SW480 (cell line): ENCODE measurements at places on chromosomes 2 and 18.
A peak's percentile ranks its signal among the peaks of the same experiment; 100 is the strongest.

GRCh38 chr2:236434593-236434992, 135.0 kb upstream of the ACKR3 start:
- no peak for DNase-seq

- peak; percentile 60 for DNase-seq
Observed at GRCh38 chr18:23563377-23564043, 22.8 kb downstream of the NPC1 start.

- no peak for DNase-seq
Observed at GRCh38 chr2:168633200-168633599, 169.2 kb upstream of the NOSTRIN start.

- DNase-seq: no peak
Observed at GRCh38 chr2:113376253-113376912, 61.1 kb upstream of the ZNG1B start.

GRCh38 chr18:77705301-77705700, 455.7 kb downstream of the GALR1 start:
- DNase-seq: no peak

DNA sequence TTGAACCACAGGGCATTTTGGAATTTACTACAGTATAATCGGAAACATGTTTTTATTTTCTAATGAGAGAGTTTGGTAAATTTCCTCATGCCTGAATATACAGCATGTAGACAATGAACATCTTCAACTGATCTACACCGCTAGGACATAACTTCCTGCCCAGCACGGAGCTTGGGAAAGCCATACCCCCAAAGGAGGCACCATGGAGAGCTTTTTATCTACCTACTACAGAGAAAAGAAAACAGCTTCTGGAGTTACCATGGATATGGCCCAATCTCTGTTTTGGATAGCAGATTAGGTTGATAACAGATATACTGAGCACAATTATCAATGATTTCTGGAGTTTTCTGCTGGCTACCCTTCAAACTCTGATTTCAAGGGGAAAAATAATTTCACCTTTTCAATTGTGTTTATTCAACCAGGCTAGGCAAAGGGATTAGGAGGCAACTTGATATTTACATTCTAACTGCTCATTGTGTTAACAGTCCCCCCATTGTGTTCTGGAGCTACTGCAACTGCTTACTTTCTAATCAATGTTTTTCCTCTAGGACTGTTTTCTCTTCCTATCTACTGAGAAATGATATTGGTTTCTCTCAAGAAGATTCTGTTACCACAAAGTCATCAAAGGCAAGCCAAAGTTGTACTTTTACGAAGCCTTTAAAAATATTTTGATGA, 123.0 kb upstream of the ARHGAP28 start:
- no peak for DNase-seq

DNA sequence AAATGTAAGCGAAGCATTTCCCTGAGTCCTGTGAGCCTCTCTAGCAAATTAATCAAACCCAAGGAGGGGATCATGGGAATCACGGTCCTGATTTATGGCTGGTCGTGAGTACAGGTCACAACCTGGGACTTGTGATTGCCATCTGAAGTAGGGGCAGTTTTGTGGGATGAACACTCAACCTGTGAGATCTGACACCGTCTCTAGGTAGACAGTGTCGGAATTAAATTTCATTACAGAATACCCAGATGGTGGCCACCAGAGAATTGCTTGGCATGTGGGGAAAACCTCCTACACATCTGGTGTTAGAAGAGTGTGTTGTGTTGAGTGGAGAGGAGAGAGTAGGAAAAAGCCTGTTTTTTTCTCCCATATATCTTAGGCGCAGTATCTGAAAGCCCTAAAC, 12.5 kb downstream of the CAPN14 start:
- DNase-seq: no peak

GRCh38 chr2:237283131-237283928, 130.6 kb downstream of the COL6A3 start:
- DNase-seq: peak; percentile 30

DNA sequence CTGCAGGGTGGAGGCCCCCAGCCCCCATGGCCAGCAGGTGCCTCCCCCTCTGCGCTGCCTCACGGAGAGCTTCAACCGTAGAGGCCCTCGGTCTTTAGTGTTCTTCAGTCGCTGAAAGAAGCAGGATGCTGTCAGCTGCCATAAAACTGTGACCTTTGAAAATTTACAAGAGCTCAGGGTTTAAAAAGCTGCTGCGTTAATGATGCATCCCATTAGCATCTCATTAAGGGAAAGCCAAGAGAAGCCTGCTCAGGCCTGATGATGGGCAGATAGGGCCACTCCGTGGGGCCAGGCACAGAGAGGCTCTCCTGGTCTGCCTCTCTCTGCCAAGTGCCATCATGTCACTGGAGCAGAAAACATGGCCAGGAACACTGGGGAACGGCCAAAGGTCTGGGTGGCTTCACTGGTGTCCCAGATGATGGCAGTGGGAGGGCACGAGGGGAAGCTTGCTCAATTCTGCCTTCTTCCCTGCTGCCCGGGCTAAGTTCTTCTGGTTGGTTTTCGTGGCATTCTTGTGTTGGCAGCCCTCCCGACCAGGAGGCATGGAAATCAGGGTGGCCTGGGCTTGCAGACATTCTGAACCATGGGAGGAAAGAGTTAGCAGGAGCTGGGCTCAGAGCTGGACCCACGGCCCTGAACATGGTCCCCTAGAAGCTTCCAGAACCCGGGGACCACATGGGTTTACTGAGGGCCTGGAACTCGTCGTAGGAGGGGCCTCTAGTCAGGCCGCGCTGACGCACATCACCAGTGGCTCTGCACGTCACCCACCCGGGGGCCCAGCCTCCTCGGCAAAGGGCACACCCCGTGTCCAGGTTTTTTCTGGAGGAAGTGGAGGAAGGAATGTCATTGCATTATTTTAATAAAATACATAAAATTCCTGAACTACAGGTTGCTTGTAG, 250.7 kb downstream of the KLHL29 start:
- DNase-seq: no peak

DNA sequence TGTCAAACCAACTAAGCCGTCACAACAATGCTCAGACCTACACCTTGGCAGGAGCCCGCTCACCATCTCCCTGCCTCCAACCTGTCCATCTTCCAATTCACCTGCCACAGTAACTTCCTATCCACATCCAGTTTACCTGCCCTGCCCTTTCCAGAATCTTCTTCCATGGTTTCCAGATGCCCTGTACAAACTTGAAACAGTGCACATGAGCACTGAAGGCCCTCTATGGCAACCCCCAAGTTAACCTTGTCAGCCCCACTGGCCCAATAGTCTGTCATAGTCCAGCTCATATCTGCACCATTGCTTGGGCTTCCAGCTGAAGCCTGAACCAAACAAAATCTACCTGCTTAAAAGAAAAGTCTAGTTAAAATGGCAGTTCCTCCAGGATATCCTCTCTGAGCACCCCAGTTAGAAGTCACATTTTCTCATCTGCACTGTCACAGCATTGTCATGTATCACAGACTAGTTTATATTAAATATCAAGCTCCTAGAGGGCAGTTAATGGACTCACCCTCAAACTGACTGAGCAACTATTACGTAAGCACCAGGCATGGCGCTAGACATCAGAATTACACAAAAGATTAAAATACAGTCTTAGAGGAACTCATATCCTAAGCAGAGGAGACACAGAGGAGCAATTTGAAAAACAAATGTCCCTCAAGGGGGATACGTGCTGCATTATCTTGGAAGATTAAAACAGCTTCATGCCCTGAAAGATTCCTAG, 11.6 kb downstream of the NFE2L2 start:
- DNase-seq: no peak

DNA sequence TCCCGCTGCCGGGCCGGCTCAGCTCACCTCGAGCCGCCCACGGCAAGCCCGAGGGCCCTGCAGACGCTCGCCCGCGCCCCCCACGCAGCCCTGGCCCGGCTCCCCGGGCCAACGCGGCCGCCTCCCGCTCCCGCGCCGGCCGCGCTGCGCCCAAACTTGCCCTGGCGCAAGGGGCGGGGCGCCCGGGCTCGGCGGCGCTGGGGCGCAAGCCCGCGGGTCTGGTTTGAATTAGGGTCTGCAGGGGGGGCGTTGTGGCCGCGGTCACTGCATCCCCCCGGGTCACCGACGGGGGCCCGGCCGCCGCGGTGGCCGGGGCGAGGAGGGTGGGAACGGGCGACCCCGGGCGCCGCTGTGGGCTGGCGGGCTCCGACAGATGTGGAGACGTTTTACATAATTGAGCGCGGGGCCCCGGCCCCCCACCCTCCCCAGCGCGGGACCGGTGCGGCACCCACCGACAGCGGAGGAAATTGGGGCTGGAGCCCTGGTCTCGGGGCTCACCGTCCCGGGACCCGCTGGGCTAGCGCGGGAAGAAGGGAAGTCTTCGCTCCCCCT, 690 bp downstream of the SDC1 start:
- no peak for DNase-seq

GRCh38 chr2:32947484-32948143, 861 bp downstream of the LTBP1 start:
- DNase-seq: peak; percentile 60

GRCh38 chr18:52995875-52996274, 655.9 kb downstream of the DCC start:
- no peak for DNase-seq

- no peak for DNase-seq
Observed at GRCh38 chr2:228655331-228655730, 473.8 kb upstream of the SPHKAP start.

DNA sequence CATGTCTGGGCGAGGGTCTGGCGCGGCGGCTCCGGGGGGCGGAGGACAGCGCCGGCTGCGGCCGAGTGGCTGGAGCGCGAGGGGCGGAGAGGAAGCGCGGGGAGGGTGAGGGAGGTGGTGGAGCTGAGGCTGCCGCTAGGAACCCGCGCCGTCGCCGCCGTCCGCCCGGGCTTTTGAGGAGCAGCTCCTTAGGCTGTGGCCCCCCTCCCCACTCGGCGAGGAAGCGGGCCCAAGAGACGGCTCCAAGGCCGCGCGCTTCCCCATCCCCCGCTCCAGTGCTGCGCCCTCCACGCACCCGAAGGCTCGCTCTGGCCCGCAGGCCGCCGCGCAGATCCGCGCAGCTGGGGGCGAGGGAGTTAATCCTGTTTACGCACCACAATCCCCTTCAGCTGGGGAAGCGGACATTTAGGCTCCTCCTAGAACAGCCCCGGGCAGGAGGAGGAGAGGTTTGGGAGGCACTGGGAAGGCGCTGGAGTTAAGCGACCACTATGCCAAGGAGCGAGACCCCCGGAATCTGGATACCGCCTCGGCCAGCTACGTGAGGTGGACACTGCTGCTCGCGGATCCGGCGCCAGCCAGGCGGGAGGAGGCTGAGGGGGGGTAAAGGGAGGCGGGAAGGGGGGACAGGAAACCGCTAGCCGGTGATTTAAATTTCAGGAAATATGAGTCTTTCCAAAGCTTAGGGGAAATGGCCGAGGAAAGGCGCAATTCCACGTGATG, at the start of gene CNRIP1:
TSS of gene CNRIP1 (minus strand) at position 552 of the 720 bp plus-strand sequence. CDS start at position 3, 549 bp downstream.
- DNase-seq: no peak

DNA sequence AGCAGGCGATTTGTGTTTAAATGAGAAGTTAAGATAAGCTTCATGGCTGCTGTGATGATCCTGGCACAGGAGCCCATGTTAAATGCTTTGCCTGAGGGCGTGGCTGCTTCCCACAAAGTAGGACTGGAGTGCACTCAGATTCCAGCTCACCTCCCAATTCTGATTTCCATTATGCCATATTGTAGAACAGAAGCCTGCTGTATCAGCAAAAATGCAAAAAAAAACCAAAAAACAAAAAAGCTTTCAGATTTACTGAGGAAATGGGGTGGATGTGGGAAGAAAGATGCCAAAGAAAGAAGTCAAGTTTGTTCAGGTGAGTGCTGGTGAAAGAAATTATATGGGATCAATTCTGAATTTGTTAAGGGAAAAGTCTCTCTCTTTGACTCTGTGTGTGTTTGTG, 610.4 kb upstream of the NETO1 start:
- DNase-seq: no peak
